GM03348 (cell line): ENCODE measurements at places on chromosomes 4 and X.

DNA sequence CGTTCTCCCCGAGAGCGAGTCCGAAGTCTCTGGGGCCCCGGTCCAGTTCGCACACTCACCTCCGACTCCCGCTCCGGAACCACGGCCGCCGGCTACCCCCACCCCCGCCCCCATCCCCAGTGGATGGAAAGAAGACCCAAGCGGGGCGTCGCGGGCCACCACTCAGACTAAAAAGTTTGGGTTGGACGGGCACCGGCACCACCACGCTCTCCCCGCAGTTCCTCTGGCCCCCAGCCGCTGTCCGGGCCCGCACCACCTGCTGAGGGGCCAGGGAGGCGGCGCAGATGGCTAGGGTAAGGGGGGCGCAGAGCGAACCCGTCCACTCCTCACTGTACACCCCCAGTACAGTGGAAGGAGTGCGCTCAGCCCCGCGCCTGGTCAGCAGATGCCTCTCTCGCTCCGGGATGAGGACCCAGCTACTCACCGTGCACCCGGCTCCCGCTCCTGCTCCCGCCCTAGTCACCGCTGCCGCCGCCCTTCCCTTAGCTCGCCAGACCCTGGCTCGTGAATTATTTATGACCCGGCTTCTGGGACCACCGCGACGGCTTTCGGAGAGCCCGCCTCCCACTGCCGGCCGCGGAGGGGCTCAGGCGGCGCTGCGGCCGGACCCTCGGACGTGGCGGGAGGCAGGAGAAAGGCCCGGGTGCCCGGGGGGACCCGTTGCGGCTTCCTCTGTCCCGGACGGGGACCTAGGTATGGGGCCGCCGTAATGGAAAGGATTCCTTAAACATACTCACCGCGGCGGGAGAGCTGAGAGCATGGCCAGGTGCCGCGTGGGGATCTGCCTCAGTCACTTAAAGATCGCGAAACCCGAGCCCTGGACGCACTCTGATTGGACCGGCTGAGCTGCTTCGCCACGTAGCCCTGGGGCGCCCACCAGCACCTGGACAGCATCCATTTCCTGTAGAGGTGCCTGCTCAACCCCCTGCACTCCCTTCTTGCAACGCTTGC is at the start of gene PROM1:
PROM1 (minus strand) TSS at position 783 of the 951 bp plus-strand sequence. CDS start 8,117 bp downstream, outside the sequence.
- peak; percentile 28 for DNase-seq

DNA sequence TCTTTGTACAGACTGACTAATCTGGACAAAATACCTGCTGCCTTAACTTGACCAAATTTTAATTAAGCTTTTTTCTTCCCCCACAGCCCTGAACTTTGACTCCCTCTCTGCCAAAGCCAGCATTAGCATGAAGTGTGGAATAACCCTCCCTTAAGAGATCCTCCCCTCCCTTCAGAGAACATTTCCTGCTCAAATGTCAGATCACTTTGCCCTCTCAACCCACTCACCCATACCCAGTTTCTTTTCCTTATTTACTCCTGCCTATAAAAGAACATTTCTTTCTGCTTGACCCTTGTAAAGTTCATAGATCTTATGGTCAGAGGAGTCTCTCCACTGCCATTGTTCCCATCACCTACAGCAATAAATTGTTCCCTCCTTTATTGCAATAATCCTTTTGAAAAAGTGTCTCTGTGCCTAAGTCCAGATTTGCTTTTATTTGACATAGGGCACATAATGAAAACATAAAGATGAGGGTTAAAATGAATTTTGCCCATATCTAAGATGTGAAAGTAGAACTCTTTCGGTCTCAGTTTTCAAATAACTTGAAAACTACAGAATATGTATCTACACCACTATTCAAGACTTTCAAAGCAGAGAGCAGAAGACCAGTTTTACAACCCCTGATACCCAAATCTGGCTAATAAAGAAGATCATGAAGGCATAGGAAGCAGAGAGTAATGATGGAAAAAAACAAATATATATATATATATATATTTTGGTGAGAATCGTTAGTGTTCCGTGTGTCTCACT is 289.7 kb upstream of the ANXA10 start:
- no peak for DNase-seq

DNA sequence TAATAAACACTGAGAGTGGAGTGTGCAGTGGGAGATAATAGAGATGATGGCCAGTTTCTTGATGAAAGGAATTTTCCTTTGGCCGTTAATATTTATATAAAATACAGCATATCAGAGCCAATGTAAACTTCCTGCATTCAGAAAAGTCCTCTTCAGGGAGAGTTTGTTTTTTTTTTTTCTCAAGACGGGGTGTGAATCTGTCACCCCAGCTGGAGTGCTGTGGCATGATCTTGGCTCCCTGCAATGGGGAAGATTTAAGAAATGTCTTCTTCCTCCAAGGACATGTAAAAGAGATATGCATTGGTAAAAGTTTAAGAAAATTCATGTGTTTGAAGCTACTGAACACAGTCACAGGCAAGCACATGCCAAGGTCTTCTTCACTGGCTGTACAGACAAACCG is 25.4 kb upstream of the TBC1D9 start:
- DNase-seq, result no peak

DNA sequence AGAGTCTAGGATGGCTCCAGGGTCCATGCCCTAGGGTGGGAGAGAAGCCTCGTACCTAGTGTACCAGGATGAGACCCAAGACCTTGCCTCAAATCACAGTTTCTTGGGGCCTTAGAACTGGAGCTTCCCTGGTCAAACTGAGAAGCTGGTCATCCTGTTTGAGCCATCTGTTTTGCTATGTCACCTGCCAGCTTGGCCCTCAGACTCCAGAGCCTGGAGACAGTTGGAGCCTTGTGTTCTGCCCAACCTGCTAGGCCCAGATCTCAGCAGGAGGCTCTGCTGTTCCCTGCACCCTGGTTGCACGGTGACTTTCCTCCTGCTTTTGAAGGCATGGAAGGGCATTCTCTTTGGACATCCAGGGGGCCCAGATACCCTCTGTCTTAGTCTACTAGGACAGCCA is 206.3 kb upstream of the ATP6AP2 start:
- DNase-seq, result no peak

DNA sequence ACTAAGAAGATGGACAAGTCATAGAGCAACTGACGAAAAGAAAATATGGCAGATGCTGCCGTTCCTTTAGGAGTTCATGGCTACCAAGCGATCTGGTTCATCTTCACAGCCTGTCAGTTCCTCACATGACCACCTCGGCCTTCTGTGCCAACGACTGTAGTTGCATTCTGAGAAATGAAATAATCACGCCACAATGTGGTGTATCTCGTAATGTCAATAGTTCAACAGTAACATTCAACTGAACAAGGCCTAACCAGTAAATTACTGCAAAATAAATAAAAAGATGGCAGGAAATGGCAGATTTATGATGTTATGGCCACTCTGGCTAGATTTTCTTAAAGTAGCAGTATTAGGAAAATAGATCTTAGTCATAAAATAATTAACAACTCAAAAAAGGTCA is 4.4 kb downstream of the GPRIN3 start:
- DNase-seq, result no peak

- no peak for DNase-seq
Observed at GRCh38 chr4:170271723-170272122, 182.0 kb upstream of the AADAT start.

DNA sequence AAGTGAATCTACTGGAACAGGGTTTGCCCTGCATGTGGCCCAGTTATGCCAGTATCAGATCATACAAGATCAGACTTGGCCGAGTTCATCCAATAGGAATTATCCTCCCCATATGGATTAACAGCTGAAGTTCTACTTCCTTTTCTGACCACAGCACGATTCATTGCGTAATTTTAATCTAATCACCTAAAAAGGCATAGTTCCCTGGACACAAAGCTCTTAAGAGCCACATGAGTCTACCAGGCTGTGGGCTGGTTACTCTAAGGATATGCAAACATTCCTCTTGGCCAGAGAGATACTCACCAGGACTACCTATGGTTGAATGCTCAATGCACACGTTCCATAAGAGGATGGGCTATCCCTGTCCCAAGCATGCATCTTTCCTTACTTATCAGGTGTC is 46.9 kb downstream of the CHST7 start:
- no peak for DNase-seq

- peak; percentile 65 for DNase-seq
Observed at GRCh38 chr4:107392951-107393350, 327.1 kb downstream of the PAPSS1 start.

- no peak for DNase-seq
Observed at GRCh38 chr4:17811078-17811603, 362 bp downstream of the NCAPG start.

- DNase-seq, result peak; percentile 26
Observed at GRCh38 chrX:20139966-20140365, 1.7 kb downstream of the EIF1AX start.

GRCh38 chr4:150236626-150237025 is 158.4 kb downstream of the DCLK2 start:
- DNase-seq, result no peak

GRCh38 chr4:112938461-112939058 is 110.9 kb upstream of the ANK2 start:
- peak; percentile 63 for DNase-seq

GRCh38 chr4:64715741-64716140 is 306.5 kb upstream of the TECRL start:
- DNase-seq, result no peak

DNA sequence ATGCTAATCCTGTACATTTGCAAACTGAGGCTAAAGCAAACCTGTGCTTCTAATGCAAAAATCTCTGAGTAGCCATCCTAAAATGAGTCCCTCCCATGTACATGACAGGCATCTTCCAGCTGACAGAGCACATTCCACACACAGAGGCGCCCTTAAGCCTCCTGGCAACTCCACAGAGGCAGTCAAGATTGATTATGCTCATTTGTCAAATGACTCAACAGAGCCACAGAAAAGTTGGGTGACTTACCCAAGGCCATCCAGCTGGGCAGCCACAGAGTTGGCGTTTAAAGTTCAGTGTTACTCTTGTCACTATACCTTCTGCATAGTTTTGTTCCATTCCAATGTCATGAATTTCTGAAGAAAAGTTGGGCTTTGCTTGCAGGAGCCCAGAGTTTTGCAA is 394.6 kb upstream of the FGF13 start:
- DNase-seq, result peak; percentile 37

- no peak for DNase-seq
Observed at GRCh38 chrX:25287521-25287920, 271.8 kb upstream of the ARX start.

GRCh38 chrX:9515973-9516538 is 51.2 kb downstream of the TBL1X start:
- no peak for DNase-seq

GRCh38 chr4:76434901-76435527 is at the start of gene SHROOM3:
SHROOM3 (plus strand) TSS chr4:76435229; CDS start chr4:76436053, 824 bp downstream.
- peak; percentile 35 for DNase-seq

DNA sequence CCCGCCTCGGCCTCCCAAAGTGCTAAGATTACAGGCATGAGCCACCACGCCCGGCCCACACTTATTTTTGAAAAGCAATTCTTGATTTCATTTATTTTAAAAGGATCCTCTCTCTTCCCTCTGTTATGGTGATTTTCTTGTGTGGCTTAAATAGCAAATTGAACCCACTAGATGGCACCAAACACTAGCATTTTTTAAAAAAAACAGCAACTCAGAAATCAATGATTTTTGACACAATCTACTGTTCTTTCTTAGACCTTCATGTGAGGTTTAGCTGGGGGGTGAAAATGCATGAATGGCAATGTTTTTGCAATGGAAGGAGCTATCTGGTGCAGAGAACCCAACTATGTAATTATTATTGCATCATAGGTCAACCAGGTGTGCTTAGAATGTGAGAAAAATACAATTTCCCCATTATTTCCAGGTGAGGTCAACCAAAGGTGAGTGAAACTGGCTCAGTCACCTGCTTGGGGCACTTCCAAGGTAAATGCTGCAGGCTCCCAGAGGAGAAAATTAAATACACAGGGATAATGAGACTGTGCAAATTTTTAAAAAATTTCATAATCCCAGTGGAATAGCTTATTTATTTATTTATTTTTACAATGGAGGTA is 226.7 kb upstream of the PRKX start:
- peak; percentile 42 for DNase-seq

DNA sequence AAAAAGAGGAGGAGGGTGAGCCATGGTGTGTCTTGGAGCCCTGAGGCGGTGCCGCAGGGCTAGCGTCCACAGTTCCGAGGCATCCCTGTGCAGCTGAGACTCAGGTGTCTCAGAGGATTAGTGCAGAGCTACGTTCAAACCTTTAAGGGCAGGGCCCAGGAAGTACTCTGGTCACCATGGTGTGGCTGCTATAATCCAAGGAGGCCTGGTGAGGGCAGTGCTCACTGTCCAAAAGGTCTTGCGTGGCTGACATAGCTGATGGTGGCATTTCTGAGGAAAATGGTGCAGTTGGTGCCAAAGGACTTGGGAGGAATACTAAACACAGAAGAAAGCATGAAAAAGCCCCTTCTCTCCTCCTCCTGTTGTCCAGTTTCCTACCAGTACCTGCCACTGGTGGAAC is 146.9 kb downstream of the DCHS2 start:
- no peak for DNase-seq

DNA sequence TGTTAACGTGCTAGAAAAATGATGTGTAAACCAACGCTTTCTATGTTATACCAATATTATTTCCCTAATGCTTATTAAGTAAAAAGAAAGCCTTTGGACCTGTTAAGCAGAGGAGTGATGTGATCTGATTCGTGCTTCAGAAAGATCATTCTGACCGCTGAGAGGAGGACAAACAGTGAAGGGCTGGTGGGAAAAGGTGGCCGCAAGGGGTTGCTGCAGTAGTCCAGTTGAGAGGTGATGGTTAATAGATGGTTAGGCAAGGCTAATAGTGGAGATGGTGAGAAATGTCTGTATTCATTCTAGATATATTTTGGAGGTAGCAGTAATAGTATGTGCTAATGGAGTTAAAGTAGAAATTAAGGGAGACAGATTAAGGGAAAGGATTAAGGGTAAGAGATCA is 12.9 kb upstream of the VGLL1 start:
- no peak for DNase-seq

GRCh38 chr4:26942871-26943270 is 82.2 kb downstream of the STIM2 start:
- DNase-seq, result no peak

DNA sequence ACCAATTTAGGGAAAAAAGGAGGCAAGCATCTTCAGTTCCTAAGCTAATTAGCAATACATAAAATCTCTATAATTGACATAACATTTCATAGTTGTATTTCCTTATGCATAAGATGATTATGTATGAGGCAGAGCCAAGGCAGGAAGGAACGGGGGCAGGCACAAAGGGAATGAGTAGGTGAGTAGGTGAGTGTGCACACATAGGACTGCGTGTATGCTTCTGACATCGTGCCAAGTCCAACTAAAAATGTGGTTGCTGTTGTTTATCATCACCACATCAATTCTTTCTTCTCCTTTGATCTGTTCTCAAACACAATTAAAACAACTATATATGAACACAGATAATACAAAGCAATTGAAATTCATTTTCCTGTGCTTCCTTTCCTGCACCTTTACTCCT is 131.2 kb downstream of the UNC5C start:
- DNase-seq, result no peak

- DNase-seq, result no peak
Observed at GRCh38 chr4:1090465-1091440, 22.6 kb downstream of the RNF212 start.

- DNase-seq, result peak; percentile 16
Observed at GRCh38 chr4:138576684-138577083, 334.5 kb upstream of the SLC7A11 start.

DNA sequence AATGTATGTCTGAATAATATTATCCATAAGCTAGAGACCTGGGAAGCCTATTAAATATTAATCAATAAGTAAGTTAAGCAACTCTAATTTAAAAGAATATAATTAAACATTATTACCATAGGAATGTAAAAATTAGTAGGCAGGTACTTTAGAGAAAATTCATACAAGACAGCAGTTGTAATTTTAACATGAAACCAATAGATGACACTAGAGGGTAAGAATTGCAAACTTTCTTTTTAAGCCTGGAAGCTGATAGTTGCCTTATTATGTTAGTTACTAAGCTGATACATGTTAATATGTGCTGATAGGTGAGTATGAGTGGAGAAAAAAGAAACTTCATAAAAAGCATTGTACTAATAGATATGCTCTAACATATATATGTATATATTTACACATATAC is 1157.4 kb downstream of the FAM133A start:
- DNase-seq, result peak; percentile 1
